ENCODE measurements at places on chromosomes 4 and X. TPM values are rescaled to one million over a fixed set of nuclear protein-coding genes. Genes with fewer than 3 reads are reported as not detected.

Gene PPA2
- total RNA-seq: 47.0 TPM

- DNase-seq: no peak
Observed at GRCh38 chrX:350148-350533, 31.5 kb upstream of the GTPBP6 start.

- no peak for DNase-seq
Observed at GRCh38 chr4:129278868-129279267, 182.9 kb downstream of the C4orf33 start.

DNA sequence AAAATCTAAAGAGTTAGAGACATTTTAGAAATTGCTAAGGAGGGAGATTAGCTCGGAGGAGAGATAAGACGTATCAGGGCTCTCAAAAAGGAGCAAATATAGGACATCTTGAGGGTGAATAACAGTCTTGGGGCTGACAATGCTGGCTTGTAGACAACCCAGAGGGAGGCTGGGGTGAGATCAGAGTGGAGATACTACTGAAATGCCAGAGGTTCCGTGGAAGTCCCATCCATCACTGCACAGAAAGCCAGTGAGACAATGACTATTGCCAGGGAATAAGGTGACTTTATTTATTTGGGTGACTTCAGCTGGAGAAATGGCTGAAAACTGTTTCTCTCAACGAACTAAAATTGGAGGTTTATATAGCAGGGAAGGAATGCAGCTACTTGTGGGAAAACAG lies 838.1 kb upstream of the AGA start:
- no peak for DNase-seq

DNA sequence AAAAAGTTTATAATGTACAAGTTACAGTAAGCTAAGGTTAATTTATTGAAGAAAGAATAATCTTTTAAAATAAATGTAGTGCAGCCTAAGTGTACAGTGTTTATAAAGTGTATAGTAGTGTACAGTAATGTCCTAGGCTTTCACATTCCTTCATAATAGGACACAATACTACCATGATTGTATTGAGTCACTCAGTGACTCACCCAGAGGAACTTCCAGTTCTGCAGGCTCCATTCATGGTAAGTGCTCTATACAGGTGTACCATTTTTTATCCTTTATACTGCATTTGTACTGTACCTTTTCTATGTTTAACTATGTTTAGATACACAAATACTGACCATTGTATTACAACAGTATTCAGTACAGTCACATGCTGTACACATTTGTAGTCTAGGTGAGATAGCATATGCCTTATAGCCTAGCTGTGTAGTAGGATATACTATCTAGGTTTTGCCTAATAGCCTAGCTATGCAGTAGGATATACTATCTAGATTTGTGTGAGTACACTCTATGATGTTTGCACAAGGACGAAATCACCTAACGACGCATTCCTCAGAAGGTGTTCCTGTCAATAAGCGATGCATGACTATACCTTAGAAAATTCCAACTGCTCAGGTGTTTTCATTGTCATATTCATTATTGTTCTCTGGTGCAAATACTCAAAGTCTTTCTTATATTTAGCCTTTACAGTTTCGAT lies 5.5 kb upstream of the TMEM255A start:
- peak; percentile 27 for DNase-seq

Measured in astrocyte (in vitro differentiated cells and primary cell).